ENCODE measurements at places on chromosomes 1 and 21.

DNA sequence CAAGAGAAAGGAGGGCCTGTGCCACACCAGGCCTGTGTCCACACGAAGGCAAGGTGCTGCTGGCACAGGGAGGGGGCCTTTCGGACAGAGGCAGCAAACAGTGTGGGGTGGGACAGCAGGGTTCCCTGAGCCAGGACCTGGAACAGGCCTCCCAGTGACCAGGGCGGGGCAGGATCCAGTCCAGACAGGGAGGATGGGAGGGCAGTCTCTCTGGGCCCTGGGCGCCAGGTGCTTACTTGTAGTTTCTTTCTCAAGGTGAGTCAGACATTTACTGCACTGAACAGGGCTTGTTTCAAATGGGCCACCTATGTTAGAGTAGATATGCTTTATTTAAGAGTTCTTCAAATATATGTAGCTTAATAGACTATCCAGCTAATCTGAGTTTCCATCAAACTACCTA, 52.8 kb upstream of the STUM start:
- DNase-seq = no peak

DNA sequence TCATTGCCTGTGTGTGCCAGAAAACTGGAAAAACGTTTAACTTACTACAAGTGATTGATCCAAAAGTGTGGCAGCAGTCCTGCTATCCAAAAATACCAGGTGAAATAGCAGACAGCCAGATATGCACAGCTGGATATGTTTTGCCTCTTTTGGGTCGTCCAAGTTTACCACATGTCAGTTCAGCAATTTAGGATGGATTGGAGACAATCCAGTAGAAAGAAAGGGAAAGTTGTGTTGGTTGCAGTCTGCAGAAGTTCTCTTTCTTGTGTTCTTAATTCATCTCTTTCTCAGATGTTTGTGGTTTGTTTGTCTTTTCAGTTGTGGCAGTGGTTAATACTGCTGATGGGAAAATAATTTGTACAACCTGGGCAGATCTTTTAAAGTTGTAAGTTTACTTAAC, 645.0 kb downstream of the PTPRC start:
- DNase-seq = no peak

GRCh38 chr1:240526312-240526711, 85.6 kb downstream of the GREM2 start:
- no peak for DNase-seq

GRCh38 chr21:46110499-46111192, 12.7 kb downstream of the COL6A2 start:
- no peak for DNase-seq

DNA sequence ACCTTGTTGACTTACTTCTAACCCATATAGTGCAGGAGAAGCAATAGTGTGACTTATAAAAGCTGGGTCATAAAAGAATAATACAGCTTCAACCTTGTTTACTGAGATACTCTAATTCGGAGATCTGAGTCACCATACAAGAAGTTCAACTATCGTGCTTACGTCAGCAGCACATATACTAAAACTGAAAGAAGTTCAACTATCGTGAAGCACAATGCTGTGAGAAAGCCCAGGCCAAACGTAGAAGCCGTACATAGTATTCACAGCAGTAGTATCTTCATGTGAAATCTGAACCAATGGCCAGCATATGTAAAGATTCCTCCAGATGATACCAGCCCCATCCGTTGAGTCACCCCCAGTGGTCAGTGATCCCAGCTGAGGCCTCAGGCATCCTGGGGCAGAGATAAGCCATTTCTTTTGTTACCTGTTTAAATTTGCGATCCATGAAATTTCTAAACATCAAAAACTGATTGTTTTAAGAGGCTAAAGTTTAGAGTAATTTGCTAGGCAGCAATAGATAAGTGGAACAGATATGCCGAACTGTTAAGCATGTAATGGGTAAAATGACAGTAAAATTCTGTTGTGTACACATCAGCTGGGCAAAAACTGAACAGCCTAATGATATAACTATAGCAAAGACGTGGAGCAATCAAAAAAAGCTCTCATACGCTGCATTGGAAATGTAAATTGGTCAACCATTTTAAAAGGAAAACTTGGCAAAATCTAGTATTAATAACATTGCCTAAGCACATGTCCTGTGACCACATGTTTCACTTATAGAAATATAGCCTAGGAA, 53.9 kb upstream of the SAMD13 start:
- DNase-seq = no peak

DNA sequence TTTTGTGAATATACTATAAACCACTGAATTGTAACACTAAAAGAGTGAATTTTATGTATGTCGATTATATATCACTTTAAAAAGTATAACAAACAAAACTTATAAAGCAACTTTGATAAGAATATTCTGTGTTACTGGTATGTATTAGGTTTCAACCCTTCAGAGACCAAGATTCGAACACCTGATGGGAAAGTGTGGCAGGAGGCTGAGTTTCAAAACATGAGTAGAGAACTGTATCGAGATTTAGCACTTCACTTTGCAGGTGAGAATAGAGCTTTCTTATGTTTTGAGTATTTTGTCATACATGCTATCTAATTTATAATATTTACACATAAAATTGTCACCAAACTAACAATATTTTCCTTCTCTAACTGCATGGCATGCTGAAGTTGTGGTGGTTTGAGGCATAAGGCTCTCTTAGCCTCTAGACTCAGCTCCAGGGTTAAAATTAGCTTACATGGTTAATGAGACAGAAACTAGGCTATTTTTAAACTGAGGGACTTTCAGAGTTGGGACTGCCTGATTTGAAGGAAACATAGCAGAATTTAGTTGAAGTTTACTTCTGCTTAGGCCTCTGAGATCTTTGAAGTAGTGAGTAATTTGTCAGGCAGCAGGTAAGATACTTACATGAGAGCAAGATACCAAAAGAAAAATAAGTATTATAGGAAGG, 48.6 kb downstream of the CEP350 start:
- DNase-seq = no peak

- DNase-seq = no peak
These were observed 59.5 kb downstream of the CDK18 start for GRCh38 chr1:205563927-205564441.

GRCh38 chr1:156721535-156721934, 6.7 kb upstream of the METTL25B start:
- no peak for DNase-seq

DNA sequence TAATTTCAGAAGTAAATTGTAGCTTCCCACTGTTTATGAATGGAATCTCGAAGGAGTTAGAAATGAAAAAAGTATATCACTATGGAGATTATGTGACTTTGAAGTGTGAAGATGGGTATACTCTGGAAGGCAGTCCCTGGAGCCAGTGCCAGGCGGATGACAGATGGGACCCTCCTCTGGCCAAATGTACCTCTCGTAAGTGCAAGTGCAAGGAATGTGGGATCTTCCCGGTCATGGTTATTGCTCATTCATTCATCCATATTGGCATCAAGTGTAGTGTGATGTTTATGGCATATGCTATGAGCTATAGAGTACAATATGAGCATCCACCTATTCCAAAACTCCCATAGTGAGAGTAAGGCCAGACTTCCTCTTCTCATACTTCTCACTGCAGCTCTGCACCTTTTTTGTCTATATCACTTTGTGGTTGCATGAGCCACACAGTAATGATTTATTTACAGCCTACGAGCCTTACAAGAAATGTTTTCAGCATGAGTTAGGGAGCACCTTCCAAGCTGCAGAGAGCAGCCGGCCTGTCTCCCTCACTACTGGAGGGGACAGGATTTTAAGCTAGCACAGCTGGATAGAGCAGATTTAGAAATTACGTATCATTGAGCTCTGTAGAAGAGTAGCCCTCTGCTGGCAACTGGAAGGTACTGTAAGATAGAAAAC, 24.9 kb upstream of the CR1L start:
- DNase-seq = no peak

DNA sequence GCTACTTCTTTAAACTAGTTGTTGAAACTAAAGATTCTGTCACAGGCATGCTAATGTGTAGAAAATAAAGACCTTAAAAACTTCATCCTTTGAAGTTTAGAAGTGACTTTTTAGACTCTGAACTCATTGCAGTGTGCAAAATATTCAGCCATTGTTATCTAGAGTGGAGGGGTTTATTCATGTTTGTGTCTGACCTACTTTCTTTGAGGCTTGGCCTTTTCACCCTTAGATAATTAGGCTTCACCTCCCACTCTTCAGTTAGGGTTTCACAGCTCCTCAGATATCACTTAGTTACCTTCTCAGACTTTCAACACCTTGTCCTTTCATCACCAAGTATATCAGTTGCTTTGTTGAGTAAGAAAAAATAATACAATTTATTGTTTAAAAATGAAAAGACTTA, 75.9 kb downstream of the IVNS1ABP start:
- no peak for DNase-seq

DNA sequence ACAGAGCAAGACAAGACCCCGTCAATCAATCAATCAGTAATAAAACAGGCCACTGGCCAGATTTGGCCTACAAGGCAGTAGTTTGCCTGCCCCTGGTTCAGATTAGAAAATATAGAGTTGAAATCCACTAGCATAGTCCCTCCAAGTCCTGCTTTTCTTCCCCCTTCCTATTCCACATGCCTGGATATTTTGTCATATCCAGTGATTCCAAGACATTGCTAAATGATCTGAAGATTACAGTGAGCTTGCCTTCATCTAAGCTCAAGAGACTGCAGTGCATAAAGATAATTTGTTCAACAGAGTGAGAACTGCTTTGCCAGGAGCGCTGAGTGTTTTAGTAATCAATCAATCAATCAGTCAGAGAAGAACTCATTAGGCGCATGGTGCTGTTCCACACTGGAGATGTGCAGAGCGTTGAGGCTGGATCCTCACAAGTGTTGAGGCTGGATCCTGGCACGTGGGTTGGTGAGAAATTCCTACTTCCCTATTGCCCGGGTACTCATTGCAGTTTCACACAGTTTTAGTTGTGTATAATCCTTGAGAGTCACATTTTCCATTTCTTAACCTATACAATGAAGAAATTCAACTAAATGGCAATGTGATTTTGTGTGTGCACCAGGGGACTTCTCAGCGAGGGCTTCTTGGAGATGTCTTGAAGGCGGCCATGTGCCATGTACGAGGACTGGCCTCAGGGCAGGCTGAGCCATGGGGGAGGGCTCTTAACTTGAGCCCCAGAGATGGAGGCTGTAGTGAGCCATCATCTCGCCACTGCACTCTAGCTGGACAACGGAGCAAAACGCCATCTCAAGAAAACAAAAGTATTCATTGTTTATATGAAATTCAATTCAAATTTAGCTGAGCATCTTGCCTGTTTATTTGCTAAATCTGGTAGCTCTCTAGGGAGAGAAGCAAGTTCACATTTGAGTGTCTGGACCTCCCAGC, 76.3 kb downstream of the TOMM20 start:
- no peak for DNase-seq

- no peak for DNase-seq
These were observed 94.7 kb upstream of the NRIP1 start for GRCh38 chr21:15159382-15160020.

DNA sequence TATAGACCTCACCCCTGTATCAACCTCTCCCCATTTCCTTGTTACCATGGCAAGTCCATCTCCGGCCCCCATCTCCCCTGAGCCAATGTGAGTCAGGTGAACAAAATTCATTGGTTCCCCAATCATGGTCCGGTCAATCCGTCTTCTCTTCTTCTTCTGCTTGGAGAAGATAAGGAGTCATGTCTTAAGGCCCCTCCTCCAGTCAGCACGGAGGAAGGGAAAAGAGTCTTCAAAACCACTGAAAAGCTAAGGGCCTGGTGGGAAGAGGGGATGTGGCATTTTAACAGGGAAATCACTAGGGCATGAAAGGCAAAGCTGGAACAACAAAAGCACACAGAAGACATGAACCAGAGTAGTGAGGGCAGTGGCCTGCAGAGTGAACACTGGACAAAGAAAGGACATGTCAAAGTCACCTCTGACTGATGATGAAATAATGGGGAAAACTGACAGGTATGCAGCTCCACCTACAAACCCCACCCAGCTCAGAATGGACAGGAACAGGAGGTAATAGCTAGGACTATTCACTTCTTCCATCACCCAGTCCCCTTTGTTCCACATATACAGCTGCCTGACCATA, 4.4 kb downstream of the CDC42SE1 start:
- DNase-seq = no peak

- DNase-seq = no peak
These were observed 60.1 kb upstream of the ASB17 start for GRCh38 chr1:75992312-75992711.

Data from stimulated activated CD8-positive, alpha-beta memory T cell treated with anti-CD3 and anti-CD28 coated beads, Interleukin-4, amount 100 ng/mL, for 1 hour (primary cell).